ENCODE measurements at places on chromosomes 12 and 14.

DNA sequence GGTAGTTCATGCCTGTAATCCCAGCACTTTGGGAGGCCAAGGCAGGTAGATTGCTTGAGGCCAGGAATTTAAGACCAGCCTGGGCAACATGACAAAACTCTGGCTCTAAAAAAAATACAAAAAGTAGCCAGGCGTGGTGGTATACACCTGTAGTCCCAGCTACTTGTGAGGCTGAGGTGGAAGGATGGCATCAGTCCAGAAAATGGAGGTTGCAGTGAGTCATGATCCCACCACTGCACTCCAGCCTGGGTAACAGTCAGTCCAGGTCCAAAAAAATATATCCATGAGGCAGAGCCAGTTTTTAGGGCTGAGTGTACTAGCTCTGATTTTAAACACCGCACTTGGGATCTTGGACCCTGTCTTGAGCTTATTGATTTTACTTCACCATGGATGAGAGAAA lies 30.6 kb upstream of the FICD start:
- no peak for DNase-seq

DNA sequence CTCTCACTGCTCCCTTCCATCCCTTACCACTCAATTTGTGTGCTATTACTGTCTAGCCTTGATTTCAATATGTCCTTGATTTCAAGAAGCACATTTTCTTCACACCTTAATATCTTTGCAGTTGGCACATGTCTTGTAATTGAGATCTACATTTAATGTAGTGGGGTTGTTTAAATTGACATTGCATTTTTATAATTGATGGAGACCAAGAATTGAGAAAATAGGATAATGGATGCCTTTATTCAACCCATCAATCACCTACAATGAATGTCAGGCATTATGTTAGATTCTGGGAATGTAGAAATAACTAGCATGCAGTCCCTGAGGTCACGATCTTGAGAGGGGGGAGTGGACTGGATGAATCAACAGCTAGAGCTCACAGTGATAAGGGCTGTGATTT lies 94.6 kb downstream of the SMOC1 start:
- no peak for DNase-seq

DNA sequence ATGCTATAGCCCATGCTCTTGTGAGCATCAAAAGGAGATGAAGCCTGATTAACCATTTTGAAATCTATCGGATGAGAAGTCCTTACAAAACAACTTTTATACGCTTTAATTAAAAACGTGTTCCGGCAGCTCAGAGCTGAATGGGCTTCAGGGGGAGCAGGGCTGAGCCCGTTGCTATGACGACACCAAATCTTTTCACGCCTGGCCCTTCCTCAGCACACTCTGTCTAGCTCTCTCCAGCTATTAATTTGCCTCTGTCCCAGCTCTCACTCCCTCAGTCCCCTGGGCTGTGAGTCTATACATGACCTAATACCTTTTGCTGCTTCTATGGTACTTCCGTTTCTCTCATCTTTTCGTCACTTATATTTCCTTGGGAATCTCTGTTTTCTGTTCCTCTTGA lies 15.8 kb downstream of the FOXA1 start:
- DNase-seq, result no peak

- DNase-seq, result no peak
Observed at GRCh38 chr14:30763891-30764290, 110.5 kb upstream of the COCH start.

- DNase-seq, result no peak
Observed at GRCh38 chr14:103788086-103788485, 59.3 kb downstream of the PPP1R13B start.

DNA sequence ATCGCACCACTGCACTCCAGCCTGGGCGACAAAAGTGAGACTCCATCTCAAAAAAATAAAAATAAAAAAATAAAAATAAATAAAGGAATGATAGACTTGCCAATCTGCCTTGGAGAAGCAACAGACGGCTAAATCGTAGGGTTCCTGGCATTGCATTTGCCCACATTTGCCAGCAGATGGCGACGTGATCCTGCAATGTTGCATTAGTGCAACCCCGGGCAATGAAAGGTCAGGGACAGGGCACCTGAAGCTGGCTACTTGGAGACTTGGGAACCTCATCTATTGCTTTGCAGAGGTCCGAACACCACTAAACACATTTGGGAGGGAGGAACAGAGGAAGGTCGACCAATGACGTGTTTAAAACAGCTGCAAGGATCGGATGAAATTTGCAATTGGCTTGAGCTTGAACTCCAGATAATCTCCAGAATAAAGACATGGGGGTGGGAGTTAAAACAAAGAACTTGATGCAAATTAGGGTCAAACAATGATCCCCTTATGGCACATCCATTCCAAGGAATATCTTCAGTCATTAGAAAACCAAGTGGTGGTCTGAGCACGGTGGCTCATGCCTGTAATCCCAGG lies 34.6 kb downstream of the SPRING1 start:
- peak; percentile 46 for DNase-seq

DNA sequence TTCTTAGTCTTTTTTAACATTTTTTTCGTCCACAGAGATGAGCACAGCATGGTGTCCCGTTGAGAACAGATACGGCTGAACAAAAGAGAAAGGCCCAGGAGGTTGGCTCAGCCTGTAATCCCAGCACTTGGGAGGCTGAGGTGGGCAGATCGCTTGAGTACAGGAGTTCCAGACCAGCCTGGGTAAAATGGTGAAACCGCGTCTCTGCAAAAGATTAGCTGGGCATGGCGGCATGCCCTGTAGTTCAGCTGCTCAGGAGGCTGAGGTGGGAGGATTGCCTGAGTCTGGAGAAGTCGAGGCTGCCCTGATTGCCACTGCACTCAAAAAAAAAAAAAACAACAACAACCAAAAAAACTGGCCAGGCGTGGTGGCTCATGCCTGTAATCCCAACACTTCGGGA lies 5.9 kb upstream of the EP400 start:
- no peak for DNase-seq

DNA sequence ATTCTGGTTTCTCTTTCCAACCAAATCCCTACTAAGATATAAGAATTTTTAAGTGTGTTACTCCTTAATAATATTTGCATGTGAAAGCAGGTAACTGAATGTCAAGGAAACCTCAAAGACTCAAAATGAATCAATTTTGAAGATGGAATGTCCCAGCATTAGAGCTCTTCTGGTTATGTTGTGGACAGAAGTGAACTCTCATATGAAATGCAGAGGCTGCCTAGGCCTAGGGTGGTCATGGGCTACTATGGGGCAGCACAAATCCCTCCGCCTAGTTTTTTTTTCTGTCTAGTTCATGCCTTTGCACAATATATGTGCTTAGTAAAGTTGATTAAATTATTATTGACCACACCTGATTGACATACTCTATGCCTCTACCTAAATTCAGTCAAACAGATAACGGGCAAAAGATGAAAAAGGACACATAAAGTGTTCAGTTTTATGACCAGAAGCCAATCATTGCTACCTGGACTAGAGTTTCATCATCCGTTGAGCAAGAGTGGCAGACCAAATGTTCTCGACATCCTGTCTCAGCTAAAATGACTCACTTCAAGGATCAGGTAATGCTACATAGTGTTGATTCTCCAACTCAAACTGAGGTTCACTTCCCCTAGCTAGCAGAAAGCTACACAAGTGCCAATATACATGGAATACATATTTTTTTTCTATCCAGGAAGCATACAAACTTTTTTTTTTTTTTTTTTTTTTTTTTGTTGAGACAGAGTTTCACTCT lies 1211.4 kb downstream of the VRK1 start:
- DNase-seq, result no peak

DNA sequence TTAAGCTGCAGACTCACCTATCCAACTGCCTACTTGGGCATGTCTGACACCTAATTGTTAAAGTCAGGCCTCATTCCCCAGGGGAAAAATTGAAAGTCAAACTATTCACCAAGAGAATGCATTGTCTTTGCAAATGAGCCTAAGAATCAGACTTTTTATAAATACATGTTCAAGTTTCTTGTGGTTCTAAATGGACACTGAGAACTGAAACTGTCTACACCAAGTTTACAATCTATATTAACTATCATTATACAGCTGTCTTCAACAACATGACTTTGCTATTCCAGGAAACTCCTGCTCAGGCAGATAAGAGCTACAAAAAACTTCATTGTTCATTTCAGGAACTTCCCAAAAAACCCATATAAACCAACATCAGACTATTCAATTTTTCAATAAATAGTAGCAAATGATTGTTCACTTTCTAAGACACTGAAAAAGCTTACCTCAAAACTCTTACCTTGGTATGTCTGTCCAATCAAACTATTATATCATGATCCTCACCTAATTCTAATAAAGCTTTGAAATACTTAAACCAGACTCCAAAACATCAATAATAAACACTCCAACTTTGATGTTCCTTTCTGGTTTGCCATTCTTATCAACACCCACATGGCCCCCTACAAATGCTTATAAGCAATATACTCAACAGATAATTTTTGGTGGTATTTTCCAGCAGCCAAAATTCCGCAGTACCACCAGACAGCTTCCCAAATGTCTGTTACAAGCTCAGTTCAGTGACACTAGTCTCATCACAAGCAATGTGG lies 24.2 kb downstream of the CDK17 start:
- no peak for DNase-seq

GRCh38 chr14:100056964-100057795 lies 8.0 kb upstream of the EVL start:
- DNase-seq, result no peak

GRCh38 chr14:74917646-74918081 lies 5.4 kb downstream of the RPS6KL1 start:
- DNase-seq, result no peak

DNA sequence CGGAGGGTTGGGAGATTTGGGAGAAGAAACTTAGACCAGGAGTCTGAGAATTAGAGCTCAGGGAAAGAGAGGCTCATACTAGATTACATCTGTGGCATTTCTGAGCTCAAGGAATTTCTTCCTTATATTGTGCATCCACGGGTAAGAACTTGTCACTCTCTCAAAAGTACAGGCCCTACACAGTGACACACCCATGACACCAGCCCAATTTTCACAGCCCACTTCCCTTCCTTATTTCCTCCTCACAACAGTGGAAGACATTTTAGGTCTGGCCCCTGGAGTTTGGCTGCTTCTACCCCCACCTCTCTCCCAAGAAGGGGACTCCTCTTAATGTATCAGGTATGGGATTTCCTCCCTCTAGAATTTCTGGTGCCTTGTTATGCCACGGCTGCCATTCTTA lies 9.2 kb upstream of the ZNF385A start:
- DNase-seq, result no peak

GRCh38 chr12:40921563-40922163 lies 229.4 kb downstream of the CNTN1 start:
- DNase-seq, result no peak

DNA sequence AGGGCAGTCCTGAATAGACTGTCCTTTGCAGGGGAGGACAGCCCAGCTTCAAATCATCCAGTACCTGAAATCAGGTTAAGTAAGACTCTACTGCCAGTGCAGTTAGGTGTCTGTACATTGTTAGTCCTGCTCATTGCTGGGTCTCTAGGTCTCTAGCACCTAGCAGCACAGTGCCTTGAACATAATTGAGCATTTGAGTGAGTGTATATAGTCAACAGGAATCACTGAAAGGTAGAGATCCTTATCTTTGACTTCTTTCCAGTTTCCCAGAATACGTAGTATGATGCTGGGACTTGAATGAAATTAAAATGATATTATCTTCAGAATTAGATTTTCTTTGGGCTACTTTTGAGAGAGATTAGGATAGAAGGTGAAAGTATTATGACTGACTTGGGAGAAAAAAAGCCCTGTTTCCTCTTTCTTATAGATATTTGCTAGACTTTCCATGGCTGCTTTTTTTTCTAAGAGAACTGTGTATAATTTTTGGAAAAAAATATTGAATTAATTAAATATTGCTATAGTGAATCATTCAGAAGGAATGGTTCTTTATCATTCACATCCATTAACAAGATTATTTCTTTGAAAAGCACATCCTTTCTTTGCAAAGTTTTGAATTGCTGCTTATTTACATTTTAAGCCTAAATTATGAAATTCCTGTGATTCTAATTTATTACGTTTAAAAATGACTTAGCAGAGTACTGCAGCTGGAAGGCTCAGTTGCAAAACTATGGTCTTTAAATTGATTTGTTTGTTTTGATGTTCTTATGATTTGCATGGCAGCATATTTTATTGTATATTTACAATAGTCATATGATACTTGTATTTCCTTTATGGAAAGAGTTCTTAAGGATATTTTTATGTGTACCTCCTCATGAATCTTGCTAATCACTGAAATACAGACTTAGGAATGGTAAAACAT lies 51.6 kb downstream of the PPP4R4 start:
- DNase-seq, result no peak

DNA sequence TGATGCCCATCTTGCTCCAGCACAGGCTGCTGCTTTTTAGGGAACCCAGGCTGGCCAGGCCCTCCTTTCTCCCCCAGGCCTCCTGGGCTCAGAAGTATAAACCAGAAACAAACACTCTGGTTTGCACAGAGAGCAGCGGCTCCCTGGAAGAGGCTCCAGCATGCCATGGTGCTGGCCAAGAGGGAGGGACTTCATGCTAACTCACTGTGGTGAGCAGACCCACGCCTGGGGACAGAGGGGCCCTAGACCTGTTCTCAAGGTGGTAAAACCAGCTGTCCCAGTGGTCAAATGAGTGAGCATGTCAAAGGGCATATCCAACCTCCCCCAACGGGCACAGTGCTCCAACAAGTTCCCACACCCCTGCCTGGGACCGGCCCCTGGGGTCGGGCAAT lies 15.5 kb downstream of the BCL11B start:
- DNase-seq, result no peak

- no peak for DNase-seq
Observed at GRCh38 chr12:113880988-113881962, 84.8 kb downstream of the RBM19 start.

- DNase-seq, result no peak
Observed at GRCh38 chr12:82857276-82857675, 170.6 kb downstream of the TMTC2 start.

DNA sequence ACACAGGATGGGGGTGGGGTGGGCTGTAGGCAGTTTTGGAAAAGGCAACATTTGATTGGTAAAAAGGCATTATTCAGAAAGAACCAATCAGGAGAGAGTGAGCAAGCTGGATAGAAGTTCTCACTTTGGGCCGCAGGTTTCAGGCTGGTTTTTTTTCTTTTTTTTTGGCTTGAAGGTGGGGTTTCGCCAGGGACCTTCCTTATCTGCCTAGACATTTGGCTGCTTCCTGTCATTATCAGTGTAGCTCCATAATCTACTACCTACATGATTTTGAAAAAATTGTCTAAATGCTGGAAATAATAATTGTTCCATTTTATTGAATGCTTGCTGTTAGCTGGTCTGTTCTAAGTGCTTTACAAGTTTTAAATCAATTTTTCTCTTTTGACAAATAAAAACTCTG lies 649.0 kb downstream of the TMTC2 start:
- no peak for DNase-seq

DNA sequence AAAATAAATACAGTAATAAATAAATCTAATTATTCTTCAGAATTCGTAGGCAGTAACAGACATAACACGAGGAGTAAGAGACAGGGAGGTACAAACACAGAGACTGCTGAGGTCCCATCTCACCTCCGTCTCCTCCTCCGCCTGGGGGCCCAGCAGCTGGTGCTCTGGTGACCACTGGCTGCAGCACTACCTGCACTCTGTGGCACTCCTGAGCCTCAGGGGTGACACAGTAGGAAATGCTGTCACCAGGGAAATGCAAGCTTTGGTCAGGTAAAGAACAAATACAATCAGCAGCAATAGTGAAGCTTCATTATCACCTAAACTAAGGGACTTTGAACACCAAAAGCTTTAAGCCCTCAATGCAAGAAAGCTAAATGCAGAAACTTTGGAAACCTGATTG lies 19.6 kb downstream of the GSTZ1 start:
- no peak for DNase-seq
